Glomerular endothelial cell (primary cell): ENCODE measurements at places on chromosomes 3 and 15. TPM values are rescaled to one million over a fixed set of nuclear protein-coding genes. Genes with fewer than 3 reads are reported as not detected.

- no peak for DNase-seq
Observed at GRCh38 chr3:27714146-27714526, 8.0 kb downstream of the EOMES start.

DNA sequence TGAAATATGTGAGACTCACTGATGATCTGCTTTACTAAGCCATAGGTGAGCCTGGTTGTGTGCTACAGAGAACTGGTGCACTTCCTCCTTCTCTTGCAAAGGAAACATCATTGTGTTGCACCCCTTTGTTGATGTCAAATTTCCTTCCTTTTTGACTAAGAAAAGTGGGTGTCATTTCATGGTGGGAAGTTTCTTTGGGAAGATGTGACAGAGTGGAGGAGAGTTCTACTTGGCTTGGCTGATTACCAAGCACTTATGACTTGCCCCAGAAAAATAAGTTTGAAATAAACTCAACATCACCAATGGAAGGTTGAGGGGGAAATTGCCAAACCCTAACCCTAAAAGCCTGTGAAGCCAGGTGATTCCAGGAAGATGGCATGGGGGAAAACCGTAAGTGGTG is 53.5 kb upstream of the KIF23 start:
- no peak for DNase-seq

GRCh38 chr3:123759871-123760270 is 124.3 kb downstream of the MYLK start:
- DNase-seq: no peak

DNA sequence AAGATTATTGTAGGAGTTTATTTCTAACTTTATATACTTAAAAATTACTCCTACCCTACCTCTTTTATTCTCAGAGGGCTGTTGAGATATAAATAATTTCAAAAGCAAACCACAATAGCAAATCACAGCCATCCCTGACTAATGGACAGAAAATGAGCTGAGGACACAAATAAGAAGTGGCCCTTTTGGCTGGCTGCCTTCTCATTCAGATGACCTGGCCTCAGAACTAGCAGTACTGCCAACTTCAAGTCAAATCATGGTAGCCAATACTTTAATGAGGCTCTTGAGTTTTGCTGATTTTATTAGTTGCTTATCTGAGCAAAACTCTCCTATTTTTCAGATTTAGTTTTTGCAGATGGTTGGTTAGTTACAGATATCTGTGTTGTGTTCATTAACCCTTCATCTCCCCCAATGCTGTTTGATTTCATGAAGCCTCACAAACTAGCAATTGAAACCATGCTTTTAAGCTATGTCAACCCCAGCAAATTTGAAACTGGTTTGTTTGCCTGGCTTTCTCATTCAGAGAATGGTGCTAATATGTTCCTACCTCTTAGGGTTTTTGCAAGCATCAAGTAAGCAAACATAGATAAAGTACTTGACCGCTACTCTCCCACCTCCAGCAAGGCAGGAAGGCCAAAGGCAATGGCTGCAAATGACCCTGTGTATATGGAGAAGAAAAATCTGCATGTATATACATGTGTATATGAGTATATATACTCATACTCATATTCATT is 73.4 kb upstream of the HACD2 start:
- no peak for DNase-seq

- DNase-seq: no peak
Observed at GRCh38 chr3:197737319-197737649, 580 bp upstream of the RUBCN start.

DNA sequence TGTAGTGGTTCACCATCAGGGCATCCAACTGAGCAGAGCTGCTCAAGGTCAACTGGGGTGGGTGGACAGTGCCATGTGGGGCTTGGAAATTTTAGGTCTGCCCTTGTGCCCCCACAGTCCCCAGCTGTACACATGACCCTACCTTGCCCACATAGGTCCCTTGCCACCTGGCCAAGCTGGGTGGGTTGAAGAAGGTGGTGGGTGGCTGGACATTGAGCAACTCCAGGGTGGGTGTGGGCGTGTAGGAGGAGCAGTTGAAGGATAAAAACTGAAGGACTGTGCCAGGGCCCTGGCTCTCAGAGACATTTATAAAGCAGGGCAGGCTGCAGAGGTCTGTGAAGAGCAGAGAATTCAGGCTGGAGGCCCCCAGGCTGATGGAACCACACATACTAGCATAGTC is 568 bp downstream of the CDHR4 start:
- no peak for DNase-seq

DNA sequence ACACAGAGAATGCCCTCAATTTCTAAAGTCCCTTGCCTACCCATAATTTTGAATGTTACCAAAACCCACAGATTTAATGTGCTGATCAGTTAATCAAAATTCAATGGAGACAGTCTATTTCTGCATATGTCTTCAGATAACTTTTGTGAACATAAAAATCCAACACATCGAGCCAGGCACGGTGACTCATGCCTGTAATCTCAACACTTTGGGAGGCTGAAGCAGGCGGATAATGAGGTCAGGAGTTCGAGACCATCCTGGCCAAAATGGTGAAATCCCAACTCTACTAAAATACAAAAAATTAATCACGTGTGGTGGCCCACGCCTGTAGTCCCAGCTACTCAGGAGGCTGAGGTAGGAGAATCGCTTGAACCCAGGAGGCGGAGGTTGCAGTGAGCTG is 49.3 kb downstream of the PEAK1 start:
- no peak for DNase-seq

- DNase-seq: peak; percentile 70
Observed at GRCh38 chr3:111924283-111924682, 54.5 kb upstream of the ABHD10 start.

DNA sequence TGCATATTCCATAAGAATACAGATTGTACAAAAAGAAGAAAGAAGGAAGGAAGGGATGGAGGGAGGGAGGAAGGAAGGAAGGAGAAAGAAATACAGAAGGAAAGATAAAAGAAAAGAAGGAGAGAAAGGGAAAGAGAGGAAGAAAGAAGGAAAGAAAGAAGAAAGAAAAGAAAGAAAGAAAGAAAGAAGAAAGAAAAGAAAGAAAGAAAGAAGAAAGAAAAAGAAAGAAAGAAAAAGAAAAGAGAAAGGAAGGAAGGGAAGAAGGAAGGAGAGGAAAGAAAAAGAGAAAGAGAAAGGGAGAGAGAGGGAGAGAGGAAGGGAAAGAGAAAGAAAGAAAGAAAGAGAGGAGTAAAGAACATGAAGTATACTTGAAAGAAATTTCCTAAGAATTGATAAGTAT is 577.9 kb upstream of the ALCAM start:
- DNase-seq: no peak

DNA sequence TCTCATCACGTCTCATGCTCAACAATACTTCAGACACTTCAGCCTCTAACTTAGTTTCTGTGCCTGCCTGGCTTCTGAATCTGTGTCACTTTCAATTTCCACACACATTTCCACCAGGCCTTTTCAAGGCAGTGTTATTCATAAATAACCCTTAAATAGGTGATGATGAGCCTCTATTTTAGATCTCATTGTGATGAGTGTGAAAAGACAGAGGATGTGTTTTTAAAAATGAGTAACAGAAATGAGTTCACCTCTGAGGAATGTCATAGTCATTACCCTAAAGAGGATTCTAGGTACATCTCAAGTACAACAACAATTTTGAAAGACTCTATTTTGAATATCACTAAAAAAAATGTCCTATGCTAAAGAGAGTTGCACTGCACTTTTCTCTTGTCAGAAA is 64.6 kb downstream of the STAC start:
- no peak for DNase-seq

DNA sequence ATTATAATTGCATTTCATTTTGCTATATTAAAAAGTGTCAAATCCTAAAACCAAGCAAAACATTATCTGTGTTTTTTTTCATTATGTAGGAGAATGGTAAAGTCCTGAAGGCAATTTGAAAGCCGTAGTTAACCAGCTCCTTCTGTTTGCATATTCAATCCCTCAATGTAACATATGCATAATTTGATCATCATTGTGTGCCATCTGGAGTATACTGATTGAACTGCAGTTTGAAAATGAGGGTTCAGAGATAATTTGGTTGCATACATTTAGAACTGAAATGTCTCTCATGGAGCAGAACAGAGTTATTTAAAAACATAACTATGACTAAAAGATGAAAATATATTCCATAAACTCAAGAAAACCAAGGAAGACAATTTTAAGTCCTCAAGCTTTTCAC is 518.6 kb downstream of the GBE1 start:
- DNase-seq: no peak

DNA sequence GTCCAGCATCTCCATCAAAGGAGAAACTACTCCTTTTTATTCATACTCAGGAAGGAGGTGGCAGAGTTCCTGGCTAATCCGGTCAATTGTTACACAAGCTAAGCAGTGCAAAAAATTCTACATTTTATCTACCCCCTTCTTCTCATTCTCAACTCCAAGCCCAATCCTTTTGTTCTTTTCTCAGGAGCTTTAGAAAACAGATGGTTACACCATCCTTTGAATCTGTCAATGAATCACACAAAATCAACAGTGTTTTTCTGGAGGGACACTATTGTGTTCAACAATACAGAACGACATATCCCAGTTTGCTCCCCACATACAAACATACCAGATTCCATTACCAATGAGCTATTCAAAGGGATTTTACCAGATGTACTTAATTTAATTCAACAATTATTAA is 362.1 kb downstream of the MAGI1 start:
- DNase-seq: no peak

- no peak for DNase-seq
Observed at GRCh38 chr3:15367059-15367458, 34.7 kb upstream of the SH3BP5 start.

GRCh38 chr3:68017069-68017468 is 362.7 kb upstream of the SUCLG2 start:
- DNase-seq: no peak

- DNase-seq: no peak
Observed at GRCh38 chr3:151199554-151200438, 3.2 kb downstream of the GPR171 start.

- DNase-seq: no peak
Observed at GRCh38 chr3:89411201-89411600, 303.8 kb downstream of the EPHA3 start.

- DNase-seq: no peak
Observed at GRCh38 chr3:172903642-172904320, 153.3 kb downstream of the ECT2 start.

DNA sequence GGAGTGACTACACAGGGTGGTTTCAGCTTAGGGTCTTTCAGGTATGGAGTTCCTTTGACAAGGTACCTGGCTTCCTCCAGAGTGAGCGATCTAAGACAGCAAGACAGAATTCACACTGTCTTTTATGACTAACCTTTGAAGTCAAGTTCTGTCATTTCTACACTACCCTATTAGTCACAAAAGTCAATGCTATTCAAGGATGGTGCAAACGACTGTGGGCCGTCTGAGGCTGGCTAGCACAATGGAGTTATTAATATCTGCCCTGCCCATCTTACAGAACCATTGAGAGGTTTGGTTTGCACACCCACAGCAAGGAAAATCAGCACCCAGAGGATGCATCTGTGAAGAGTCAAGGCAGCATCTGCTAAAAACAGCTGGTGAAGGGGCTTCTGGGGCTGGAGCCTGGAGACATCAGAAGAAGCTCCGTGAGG is 62.9 kb upstream of the XCR1 start:
- no peak for DNase-seq

GRCh38 chr3:178058629-178059028 is 477.6 kb upstream of the KCNMB2 start:
- DNase-seq: no peak

- DNase-seq: no peak
Observed at GRCh38 chr3:12975748-12976522, 97.3 kb downstream of the IQSEC1 start.

GRCh38 chr3:170814822-170815221 is 55.2 kb downstream of the RPL22L1 start:
- DNase-seq: no peak

GRCh38 chr3:134334901-134335280 is 39.4 kb downstream of the AMOTL2 start:
- no peak for DNase-seq

- no peak for DNase-seq
Observed at GRCh38 chr3:183857863-183858262, 26.8 kb downstream of the PARL start.

DNA sequence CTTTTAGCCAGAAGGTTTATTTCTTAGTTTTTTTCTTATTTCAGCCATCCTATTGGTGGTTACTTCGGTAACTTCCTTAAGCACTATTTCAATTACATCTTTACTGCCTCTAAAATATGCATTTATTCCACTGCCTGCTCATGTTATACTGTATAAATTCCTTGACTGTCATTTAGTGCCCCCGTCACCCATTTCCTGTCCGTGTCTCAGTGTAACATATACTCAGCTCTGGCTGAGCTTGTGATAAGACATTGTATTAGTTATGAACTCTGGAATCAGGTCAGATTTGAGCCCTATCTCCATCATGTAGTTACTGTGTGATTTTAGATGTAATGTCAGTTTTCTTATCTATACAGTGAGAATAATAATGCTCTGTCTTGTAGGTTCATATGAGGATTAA is 24.2 kb downstream of the PIAS1 start:
- no peak for DNase-seq

- no peak for DNase-seq
Observed at GRCh38 chr3:155859859-155860258, 5.6 kb upstream of the SLC33A1 start.

DNA sequence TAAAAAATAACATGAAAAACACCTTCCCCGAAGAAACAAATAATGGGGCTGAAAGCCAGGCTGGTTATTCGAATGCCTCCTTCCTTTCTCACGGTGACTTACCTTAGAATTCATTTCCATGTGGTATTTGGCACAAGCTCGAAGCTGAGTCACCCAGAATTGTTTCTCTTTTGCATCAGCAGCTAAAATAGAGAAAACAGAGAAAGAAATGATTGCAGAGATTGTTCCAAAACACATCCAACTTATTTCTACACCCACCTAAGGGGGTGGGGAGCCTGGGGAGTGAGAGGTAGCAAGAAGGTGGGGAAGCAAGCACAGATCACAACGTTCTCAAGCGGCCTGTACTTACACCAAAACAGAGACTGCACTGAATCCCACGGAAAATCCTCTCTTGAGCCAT is 104.7 kb downstream of the OSBPL10 start:
- peak; percentile 27 for DNase-seq

DNA sequence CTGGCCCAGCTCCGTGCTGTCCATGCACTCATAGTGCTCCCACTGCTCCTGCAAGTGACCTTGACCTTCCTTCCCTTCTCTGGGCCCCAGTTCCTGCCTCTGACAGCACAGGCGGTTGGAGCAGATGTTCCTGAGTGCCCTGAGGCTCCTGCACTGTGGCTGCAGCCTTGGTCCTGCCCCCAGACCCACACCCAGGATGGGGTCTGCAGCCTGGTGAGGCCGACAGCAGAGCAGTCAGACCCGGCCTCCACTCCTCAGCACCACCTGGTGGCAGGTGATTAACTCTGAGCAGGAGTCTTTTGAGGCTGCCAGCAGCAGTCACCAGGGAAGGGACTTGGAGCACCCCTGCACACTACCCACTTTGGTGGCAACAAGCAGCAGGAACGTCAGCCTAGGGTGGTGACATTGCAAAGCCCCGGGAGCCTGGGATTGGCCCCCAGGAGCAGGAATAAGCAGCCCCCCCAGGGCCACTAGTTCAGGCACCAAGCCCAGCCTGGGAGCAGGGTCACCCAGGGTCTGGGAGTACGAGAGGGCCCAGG is 64.6 kb downstream of the CYP11A1 start:
- DNase-seq: no peak

CLEC3B gene
- total RNA-seq: not detected in 2 replicates

RFTN1 gene
- 78.3 and 84.4 TPM in 2 replicates for total RNA-seq

PTPRG gene
- 25.0 and 30.5 TPM in 2 replicates for total RNA-seq

C3orf38 gene
- 18.0 and 36.6 TPM in 2 replicates for total RNA-seq

TMCO5A gene
- total RNA-seq: not detected in 2 replicates

PATL2 gene
- total RNA-seq: 0.35 and 0.48 TPM in 2 replicates

DUOX2 gene
- total RNA-seq: not detected in 2 replicates
